ENCODE measurements at places on chromosomes 5 and 9. TPM values are rescaled to one million over a fixed set of nuclear protein-coding genes. Genes with fewer than 3 reads are reported as not detected.

GRCh38 chr5:169001394-169001793, 299.5 kb downstream of the SLIT3 start:
- DNase-seq: no peak

DNA sequence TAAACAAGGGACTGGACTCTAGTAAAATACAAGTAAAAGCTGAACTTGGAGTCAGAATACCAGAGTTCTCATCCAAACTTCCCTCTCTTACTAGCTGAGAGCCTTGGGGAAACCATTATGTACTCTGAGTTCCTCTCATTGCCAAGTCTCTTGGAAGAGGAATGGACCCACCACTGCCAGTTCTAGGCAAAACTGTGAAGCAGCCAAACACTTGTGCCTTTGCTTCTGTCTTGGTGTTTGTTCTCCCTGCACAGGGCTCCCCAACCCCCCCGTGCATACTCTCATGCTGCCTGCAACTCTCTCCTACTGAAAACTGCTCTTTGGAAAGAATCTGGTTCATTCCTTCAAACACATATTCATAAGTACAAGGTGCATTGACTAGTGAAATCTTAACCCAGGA, 102.6 kb downstream of the PDZD2 start:
- DNase-seq: no peak

ERGIC1 gene
- total RNA-seq: 63.2 TPM

AQP7 gene
- total RNA-seq: not detected

DNA sequence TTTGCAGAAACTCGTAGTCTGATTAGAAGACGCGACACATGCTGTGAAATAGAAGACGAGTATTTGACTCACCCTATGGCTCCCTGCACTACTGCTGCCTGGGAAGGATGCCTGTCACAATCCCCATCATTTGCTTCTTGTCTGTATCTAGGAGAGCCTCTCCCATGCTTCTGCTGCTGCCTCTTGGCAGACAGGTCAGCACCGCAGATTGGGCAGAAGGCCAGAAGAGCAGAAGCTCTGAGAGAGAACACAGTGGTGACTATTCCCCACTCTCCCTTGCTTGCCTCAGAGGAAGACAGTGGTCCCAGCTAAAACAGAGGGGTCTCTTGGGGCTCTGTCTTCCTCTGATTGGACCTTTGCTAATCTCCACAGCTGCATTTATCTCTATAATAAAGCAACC, 84.0 kb upstream of the SMIM32 start:
- no peak for DNase-seq

DNA sequence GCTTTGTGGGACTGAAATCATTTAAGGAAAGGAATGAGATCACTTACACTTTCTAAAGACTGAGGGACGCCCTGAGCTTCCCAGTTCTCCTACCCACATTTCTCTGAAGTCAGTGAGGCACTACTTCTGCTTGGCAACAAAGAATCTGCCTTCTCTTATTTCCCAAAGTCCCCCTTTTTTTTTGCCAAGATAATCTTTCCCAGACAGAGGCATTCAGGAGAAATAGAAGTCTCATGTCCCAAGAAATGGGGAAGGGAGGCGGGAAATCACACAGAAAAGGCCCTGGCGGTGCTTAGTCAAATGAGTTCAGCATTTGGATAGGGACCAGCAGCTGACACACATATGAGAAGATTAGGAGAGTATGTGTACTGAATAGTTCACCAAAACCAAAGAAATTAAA, 159.7 kb downstream of the MUSK start:
- no peak for DNase-seq

GRCh38 chr5:32445831-32446614, 1.5 kb upstream of the ZFR start:
- DNase-seq: no peak

- no peak for DNase-seq
Observed at GRCh38 chr5:7678030-7678429, 172.9 kb downstream of the CFAP90 start.

- DNase-seq: no peak
Observed at GRCh38 chr5:177984584-177985206, 11.3 kb downstream of the PROP1 start.

ENC1 gene
- 0.96 TPM for total RNA-seq

GRCh38 chr5:10695055-10695649, 65.9 kb downstream of the DAP start:
- no peak for DNase-seq

FOXD4L4 gene
- 0.28 TPM for total RNA-seq

- DNase-seq: no peak
Observed at GRCh38 chr9:138033950-138034349, 156.4 kb downstream of the CACNA1B start.

ADAMTS12 gene
- not detected for total RNA-seq

GRCh38 chr9:72600671-72601070, 79.3 kb downstream of the TMC1 start:
- DNase-seq: no peak

ZNF484 gene
- total RNA-seq: 13.9 TPM

PCDHGA6 gene
- 0.33 TPM for total RNA-seq

GRCh38 chr5:145680767-145681166, 154.4 kb downstream of the PRELID2 start:
- DNase-seq: no peak

DNA sequence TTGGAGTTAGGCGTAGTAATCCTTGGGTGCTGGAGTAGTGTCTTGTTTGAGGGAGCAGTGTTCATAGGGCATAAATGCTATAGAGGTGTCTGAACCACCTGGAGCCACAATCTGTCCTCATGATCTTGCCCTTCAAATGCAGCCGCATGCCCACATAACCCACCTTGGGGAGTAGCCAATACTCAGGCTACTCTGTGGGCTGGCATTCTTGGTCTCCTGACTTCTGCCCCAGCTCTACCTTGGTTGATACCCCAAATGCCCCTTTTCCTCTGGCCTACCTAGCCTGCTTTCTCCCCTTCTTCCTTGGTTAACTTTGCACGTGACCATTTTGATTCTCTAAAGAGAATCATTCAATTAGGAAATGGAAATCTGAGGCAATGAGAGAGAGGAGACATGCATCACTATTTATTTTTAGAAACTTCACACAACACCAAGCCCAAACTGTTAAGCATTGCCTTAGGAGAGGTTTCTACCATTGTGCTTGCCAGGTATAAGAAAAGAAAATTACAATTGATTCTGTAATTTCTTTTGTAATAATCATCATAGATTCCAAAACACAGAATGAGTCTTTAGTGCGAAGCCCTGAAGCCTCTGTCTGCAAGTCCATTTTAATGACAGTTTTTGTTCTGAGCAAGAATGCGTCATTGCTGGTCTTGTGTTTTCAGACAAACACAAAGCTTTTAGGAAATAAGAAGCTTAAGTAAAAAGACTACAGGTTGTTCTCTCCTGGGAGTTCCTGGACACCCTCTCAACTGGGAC, 135.2 kb downstream of the C9orf152 start:
- DNase-seq: no peak

GRCh38 chr5:74279244-74279643, 361.3 kb downstream of the ENC1 start:
- no peak for DNase-seq

DNA sequence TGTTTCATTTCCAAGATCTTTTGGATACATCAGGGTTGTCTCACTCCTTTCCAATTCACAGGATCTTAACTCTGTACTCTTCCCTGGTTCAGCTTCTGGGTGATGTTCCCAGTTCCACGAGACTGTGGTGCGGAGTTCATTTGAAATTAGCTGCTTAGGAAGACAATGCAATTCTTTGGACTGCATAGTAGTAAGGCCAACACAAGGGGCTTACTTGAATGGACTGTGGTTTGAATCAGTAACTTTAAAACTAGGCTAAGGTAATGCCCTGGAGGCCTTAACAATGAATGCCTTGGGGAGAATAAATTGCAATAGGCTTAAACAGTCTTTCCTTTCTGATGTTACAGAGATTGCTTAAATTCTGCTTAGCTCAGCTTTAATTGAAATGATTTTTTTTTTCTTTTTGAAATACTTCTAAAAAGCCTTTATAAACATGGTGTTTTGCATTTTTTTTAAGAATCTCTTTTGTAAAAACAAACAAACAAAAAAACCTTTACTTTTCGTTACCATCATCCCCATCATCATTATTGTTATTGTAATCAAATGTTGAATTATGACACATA, 133.8 kb upstream of the MEF2C start:
- no peak for DNase-seq

EIF4E1B gene
- not detected for total RNA-seq

PCDHB6 gene
- total RNA-seq: not detected

GRCh38 chr5:82386576-82386975, 108.4 kb upstream of the RPS23 start:
- DNase-seq: no peak

GRCh38 chr5:62266573-62266972, 39.4 kb upstream of the KIF2A start:
- no peak for DNase-seq

GRCh38 chr9:94851467-94851866, 125.0 kb downstream of the AOPEP start:
- DNase-seq: no peak

- DNase-seq: no peak
Observed at GRCh38 chr9:26954050-26954508, 2.1 kb upstream of the IFT74 start.
